ENCODE measurements at places on chromosomes 4 and X. TPM values are rescaled to one million over a fixed set of nuclear protein-coding genes. Genes with fewer than 3 reads are reported as not detected.

DNA sequence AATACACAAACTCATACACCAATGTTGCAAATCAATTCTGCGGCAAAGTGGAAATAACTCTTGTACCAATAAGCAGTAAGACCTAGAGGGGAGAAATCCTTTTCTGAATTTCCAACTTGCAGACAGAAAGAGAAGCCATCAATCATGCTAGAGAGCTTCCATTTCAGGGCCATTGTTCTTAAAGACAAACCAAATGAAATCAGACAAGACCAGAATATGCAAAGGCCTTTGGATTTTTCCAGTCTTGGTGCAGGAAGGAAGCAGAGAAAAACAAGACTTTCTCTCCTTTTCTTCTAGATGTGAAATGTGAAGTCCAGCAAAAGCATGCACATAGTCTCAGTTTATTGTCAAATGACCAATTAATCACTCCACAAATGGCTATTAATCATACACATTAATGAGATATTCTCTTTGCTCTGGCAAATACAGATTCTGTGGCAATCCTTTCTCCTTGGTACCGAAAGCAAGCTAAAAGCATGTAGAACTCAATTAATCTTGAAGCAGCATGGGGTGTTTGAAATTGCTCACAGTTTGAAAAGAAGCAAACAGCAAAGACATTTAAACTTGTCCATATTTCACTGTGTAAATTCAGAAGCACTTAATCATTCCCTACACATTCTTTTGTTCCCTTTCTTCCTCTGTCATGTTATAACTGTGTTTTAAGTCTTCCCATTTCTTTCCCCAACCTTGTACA is 466.1 kb downstream of the GPAT3 start:
- DNase-seq = no peak

DNA sequence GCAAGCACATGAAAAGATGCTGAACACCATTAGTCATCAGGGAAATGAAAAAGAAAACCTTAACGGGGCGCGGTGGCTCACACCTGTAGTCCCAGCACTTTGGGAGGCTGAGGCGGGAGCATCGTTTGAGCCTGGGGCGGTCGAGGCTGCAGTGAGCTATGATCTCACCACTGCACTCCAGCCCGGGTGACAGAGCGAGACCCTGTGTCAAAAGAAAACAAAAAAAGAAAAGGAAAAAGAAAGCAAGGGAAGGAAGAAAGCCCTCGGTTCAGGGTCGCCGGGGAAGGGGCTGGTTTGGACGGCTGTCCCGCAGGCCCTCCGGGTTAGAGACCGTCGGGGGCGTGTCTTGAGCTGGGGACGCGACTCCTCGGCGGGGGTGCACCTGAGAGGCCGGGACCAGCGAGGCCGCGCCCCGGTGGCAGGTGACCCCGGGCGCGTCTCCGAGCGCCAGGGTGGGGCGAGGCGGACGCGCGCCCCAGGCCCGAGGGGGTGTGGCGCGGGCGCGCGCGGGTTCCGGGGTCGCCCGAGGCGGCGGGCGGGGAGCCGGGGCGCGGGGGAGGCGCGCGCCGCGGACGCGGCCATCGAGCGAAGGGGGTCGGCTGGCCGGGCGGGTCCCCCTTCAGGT is 478 bp upstream of the PLXNA3 start:
- peak; percentile 73 for DNase-seq

DNA sequence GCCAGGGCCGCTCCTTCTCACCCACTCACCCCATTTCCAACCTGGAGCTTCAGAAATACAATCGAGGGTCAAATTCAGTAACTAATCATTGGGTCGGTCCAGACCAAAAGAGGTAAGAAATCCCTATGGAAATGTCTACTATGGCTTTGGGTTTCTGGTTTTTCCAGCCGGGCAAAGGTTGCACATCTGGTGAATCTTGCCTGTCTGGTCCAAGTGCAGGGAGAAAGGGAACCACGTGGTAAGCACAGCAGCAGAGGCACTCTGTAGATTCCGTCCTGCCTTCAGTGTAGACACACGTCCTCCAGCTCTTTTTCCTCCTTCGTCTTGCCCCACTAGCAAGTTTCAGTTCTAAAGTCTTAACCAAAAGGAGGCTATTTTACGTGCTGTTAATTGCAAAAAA is 218.0 kb upstream of the JADE1 start:
- DNase-seq = no peak

GRCh38 chr4:159142241-159142640 is 39.4 kb downstream of the RAPGEF2 start:
- no peak for DNase-seq

DNA sequence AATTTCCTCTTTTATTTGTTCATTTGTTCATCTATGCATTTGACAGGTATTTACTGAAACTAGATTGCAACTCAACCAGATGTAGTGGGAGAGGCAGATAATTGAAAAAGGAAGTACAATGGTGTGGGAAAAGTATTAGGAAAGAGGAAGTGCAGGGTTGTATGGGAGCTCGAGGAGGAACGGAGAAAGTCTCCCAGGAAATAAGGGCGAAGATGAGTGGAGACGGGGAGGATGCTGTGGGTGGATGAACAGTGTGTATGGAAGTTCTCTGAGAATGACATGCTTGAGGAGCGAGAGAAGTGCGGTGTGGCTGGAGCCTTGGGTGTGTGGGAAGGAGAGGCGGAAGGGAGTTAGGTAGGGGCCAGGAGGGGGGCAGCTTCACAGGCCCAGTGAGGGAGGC is 87.5 kb upstream of the DHX15 start:
- no peak for DNase-seq

- DNase-seq = no peak
These were observed 25.5 kb downstream of the SCD5 start for GRCh38 chr4:82773057-82773456.

DNA sequence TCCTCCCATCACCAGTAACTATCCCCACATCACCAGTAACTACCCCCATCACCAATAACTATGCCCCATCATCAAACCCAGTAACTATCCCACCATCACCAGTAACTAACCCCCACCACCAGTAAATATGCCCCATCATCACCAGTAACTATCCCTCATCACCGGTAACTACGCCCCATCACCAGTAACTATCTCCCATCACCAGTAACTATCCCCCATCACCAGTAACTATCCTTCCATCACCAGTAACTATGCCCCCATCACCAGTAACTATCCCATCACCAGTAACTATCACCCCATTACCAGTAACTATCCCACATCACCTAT is 2.9 kb downstream of the ASMTL start:
- DNase-seq = no peak

DNA sequence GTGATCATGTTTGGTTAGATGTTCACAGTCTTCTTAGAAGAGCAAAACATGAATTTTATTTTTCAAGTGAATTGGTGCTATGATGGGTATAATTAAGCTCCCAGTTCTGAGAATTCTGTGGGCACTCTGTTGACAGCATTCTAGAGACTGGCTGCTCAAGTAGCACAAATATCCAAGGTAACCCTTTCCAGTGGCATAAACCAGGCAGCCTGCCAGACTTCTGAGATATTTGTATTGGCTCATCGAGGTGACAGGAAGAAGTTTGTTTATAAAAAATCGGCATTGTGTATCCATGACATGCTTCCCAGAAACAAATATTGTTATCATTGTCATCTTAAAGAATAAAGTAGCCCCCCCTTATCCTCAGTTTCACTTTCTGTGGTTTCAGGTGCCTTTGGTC is 28.3 kb downstream of the LANCL3 start:
- DNase-seq = no peak

GRCh38 chr4:65367306-65367705 is 303.0 kb downstream of the EPHA5 start:
- peak; percentile 13 for DNase-seq

- DNase-seq = no peak
These were observed 115.7 kb upstream of the GPC4 start for GRCh38 chrX:133530960-133531359.

GRCh38 chr4:45043911-45044310 is 317.6 kb upstream of the GNPDA2 start:
- DNase-seq = no peak

- DNase-seq = no peak
These were observed 5.7 kb downstream of the EFNB1 start for GRCh38 chrX:68834371-68835103.

GRCh38 chr4:148958317-148958716 is 516.1 kb upstream of the NR3C2 start:
- DNase-seq = no peak

GRCh38 chrX:101009090-101009489 is 39.6 kb downstream of the ARL13A start:
- DNase-seq = no peak

DNA sequence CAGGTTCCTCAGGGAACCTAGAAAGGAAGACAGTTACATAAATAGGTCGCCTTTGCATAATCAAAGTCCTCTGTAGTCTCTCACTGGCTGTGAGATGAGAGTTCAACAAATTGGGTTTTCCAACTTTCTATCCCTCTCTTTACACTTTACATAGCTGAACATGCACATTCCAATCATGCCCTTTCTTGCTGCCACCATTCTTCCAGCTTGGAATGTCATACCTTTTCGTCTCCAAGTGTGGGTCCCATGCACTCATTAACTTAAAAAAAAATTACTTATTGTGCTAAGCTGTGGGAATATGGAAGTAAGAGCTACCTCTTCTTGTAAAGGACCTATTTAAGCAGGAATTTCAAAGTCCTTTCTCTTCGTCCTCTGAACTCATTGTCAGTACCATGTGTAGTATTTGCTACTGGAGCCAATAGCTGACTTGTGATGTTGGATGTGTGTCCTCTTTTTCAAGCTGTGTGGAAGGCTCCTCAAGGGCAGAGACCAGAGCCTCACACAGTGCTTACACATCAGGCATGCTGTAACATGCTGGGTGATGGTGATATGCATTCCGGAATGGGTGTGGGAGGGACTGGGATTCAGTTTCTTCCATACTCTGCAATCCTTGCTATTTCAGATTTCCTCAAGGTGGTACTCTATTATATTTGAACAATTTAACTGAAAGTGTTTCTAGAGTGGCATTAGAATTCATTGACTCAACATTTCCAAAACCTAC is 7.1 kb downstream of the ENOPH1 start:
- DNase-seq = peak; percentile 89

DNA sequence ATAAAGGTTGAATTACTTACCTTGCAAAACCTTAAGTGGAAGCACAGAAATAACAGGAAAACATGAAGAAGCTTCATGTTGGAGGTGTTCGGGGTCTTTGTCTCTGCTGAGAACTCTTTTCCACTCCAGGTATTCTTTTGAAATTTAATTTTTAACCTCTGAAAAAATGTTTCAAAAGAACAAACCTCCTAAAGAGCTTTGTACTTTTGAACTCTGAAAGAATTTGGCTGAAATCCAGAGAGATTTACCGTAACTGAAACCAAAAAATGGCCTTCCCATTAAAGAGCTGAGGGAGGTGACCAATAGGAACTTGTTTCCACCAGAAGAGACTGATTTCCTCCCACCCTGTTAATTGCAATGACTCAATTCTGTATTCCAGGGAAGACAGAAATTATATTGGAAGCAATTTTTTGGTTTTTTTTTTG is at the start of gene CFI:
CFI (minus strand) TSS at position 105 of the 425 bp plus-strand sequence; CDS start at position 77, 28 bp downstream.
- no peak for DNase-seq

- DNase-seq = no peak
These were observed 103.0 kb downstream of the SORCS2 start for GRCh38 chr4:7295197-7295910.

DNA sequence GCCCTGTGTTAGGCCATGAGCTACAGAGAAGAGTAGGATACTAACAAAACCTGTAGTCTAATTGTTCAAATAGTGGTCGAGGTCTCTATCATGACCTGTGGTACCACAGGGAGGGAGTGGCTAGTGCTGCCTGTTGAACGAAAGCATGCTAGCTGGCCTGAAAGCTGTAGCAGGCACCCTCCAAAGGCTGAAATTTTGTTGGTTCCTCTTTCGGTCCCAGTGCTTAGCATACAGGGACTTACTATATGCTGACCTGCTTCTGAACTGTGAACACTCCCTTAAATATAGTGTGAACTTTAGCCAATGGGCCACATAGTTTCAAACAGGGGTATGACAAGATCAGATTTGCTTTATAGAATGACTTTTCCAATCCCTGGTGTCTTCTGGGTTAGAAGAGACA is 113.4 kb downstream of the PJA1 start:
- no peak for DNase-seq

- DNase-seq = peak; percentile 34
These were observed 117.0 kb upstream of the SLC4A4 start for GRCh38 chr4:71221510-71222466.

DNA sequence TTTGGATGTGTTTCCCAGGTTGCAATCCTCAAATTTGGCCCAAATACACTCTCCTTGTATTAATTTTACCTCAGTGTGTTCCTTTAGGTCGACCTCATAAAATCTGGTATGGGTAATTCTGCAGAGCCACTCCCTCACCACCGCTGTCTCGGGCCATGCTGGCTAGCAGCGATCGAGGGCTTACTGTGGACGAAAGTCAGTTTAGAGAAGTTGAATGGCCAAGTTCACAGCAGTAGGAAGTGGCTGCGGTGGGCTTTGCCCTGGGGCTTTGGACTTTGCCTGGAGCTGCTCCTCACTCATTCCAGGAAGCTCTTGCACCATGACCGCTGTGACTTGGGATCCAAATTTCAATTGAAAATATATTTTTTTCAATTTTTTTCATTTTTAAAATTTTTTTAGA is 19.6 kb downstream of the TMEM187 start:
- DNase-seq = no peak

DNA sequence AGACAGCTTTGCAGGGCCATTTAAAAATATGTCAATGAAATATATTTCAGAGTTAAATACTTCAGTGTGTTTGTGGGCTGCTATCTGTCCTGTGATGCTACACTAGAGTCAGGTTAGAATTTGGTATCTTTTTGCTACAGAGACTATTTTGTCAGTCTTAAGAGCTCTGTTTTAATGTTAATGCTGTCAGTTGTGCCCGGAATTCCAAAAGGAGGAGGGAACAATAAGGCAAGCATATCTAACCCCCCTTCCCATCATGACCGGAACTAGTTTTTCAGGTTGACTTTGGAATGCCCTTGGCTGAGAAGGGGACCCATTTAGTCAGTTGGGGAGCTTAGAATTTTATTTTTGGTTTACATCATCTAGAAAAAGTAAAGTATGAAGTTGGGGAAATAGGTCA is 34.9 kb upstream of the SLC25A4 start:
- DNase-seq = no peak

SH3D19 gene
- 39.4 TPM for total RNA-seq

DRP2 gene
- total RNA-seq = 0.18 TPM

CENPI gene
- 24.1 TPM for total RNA-seq

NUDT11 gene
- 12.0 TPM for total RNA-seq

MAOB gene
- total RNA-seq = not detected

ANXA10 gene
- not detected for total RNA-seq

DCHS2 gene
- not detected for total RNA-seq

GABRQ gene
- total RNA-seq = 0.04 TPM
